ENCODE measurements at places on chromosomes 5 and 9.

GRCh38 chr5:169121630-169122420 is 179.1 kb downstream of the SLIT3 start:
- no peak for DNase-seq

DNA sequence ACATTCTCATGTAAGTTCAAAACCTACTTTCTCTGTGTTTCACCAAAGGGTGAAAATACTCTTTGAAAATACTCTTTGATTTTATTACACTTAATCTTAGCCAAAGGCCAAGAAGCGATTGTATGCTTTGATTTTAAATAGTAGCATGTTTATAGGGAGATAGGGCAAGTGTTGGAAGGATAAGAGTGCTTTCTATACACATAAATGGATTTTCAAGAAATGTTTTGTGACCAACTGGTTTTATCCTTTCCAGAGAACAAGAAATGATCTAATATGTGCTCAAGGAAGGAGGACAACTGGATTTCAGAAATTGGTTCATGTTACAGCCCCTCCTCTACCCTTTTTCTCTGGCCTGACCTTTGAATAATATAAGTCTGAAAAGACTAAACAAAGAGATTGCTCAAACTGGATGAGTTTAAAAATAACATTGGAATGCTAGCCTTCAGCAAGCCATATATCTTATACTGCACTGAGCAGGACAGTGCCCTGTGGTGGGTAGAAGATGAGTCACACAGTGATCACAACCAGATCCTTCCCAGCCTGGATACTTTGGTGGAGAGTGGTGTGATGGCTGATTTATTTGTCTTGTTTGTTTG is 13.1 kb downstream of the PALM2AKAP2 start:
- DNase-seq = no peak

DNA sequence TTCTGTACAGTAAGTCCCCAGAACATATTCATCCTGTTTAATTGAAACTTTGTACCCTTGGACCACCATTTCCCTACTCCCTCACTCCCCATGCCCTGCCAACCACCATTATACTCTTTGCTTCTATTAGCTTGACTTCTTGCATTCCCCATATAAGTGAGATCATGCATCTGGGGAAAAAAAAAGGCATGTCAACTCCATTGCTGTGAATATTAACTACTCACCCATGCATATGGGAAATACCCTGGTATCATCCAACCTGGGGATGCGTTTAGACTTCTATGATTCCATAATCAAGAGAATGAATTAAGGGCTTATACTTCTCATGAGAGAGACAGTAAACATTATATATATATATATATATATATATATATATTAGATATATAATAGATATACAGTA is 659.4 kb upstream of the C9orf72 start:
- no peak for DNase-seq

GRCh38 chr5:134584662-134585061 is 48.0 kb downstream of the SAR1B start:
- no peak for DNase-seq

GRCh38 chr5:125112196-125112595 is 365.8 kb upstream of the ZNF608 start:
- DNase-seq = no peak

GRCh38 chr5:140923601-140924000 is 2.5 kb upstream of the PCDHAC1 start:
- no peak for DNase-seq

GRCh38 chr5:142391058-142391845 is 66.4 kb upstream of the SPRY4 start:
- DNase-seq = no peak

DNA sequence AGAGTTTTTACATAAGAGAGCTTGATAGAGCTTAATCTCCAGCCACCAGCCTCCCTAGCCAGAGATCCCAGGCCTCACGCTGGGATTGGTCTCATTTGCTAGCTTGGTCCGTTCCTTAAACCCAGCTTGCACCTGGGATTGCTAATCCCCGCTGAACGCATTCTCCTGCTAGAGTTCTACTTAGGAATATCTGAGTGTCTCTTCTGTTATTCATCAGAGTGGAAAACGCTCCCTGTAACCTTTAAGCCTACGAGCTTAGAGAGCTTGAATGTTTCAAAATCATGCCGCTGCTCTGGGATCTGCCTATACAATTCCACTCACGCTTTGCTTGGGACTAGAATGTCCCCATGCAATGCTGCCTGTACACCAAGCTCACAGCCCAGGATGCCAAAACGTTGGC is 201.8 kb downstream of the NSG2 start:
- no peak for DNase-seq

GRCh38 chr9:86946201-86947145 is 833 bp downstream of the GAS1 start:
- no peak for DNase-seq

- no peak for DNase-seq
Measured at GRCh38 chr5:151063142-151063989, 17.5 kb downstream of the TNIP1 start.

DNA sequence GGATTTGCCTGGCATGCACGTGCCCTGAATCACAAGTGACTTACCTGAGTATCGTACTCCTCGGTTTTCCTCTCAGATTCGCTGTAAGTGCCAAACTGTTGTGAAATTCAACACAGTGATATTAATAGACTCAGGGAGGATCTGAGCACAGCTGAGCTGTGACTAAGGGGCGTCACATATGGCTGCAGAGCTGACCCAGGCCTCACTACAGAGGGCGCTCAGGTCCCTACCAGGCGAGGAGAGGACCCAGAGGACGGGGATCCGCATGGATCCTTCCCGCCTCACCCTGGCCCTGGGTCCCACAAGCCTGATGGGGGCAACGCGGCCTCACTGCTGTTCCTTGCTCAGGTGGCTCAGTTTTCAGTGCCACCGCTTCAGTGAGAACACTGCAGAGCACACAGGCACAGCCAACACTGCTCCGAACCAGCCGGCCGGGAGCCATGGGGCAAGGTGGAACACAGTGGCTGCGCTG is 20.1 kb downstream of the CLPTM1L start:
- no peak for DNase-seq

- no peak for DNase-seq
Measured at GRCh38 chr9:122383992-122384461, 13.2 kb downstream of the PTGS1 start.
